ENCODE measurements at places on chromosomes 6 and 20. TPM values are rescaled to one million over a fixed set of nuclear protein-coding genes. Genes with fewer than 3 reads are reported as not detected.

The POPDC3 gene
- polyA plus RNA-seq, result 8.3 TPM

The TUBB2B gene
- polyA plus RNA-seq, result 6.1 TPM

The PRSS35 gene
- not detected for polyA plus RNA-seq

The RPP21 gene
- 362 TPM for polyA plus RNA-seq

The OR2B2 gene
- polyA plus RNA-seq, result not detected

The FAM83B gene
- polyA plus RNA-seq, result not detected

The NMBR gene
- not detected for polyA plus RNA-seq

The PRKN gene
- 0.08 TPM for polyA plus RNA-seq

The SLC12A5 gene
- 7.5 TPM for polyA plus RNA-seq

The SGK2 gene
- 0.57 TPM for polyA plus RNA-seq

The CLDN20 gene
- polyA plus RNA-seq, result not detected

The CCM2L gene
- polyA plus RNA-seq, result not detected

The TSPO2 gene
- polyA plus RNA-seq, result not detected

The KIF25 gene
- polyA plus RNA-seq, result not detected

The PGC gene
- polyA plus RNA-seq, result not detected

The CBLN4 gene
- polyA plus RNA-seq, result not detected

The HSPA12B gene
- not detected for polyA plus RNA-seq

The C20orf141 gene
- polyA plus RNA-seq, result not detected

The OOEP gene
- not detected for polyA plus RNA-seq

The ASF1A gene
- 34.5 TPM for polyA plus RNA-seq

The DEFB110 gene
- polyA plus RNA-seq, result not detected

The PLN gene
- polyA plus RNA-seq, result not detected

The ULBP3 gene
- not detected for polyA plus RNA-seq

Data from K562 (cell line).